ENCODE measurements at places on chromosomes 1 and 21. TPM values are rescaled to one million over a fixed set of nuclear protein-coding genes. Genes with fewer than 3 reads are reported as not detected.
A peak's percentile ranks its signal among the peaks of the same experiment; 100 is the strongest.

GRCh38 chr21:35699361-35699760, 361.0 kb downstream of the SETD4 start:
- DNase-seq, result no peak
- no peak overlapping the region for H3K4me3 ChIP-seq
- no peak overlapping the region for H3K27ac ChIP-seq
- H3K27me3 ChIP-seq, result no peaks in the 10 kb centered on the region

DNA sequence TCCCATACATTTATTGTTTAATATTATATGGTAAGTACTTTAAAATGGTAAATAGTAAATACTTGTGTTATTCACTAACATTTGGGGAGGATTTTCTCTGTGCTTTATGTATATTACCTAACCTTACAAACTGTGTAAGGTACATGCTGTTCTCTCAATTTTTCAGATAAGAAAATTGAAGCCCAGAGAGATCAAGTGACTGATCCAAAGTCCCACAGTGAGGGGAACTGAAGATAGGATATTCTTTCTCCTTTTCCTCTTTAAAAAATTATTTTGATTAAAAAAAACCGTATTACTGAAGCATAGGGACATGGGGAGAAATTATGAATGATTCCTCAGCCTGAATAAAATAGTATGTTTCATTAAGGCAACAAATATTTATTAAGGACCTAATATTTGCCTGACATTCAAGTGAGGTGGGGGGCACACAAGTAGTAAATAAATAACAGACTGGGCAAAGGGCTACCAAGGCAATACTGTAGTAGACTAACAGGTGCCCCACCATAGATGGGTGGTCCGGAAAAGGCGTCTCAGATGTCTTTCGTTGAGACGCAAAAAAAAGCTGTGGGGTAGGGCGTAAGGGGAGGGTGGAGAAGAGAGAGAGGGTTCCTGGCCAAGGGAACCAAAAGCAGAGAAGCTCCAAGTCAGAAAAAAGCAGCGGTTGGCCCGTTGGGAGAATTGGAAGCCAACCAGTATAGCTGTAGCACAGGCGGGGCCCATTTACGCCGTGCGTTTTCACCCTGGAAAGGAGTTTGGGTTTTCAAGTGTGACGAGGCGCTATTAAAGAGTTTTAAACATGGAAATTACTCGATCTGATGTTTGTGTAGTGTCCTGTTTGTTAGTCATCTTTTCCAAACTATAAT, 944 bp upstream of the AGO3 start:
- H3K27me3 ChIP-seq, result no peaks in the 10 kb centered on the region
- peak overlapping the region; percentile 75 for H3K4me3 ChIP-seq
- DNase-seq, result peak; percentile 55
- peak overlapping the region; percentile 99 for H3K27ac ChIP-seq

DNA sequence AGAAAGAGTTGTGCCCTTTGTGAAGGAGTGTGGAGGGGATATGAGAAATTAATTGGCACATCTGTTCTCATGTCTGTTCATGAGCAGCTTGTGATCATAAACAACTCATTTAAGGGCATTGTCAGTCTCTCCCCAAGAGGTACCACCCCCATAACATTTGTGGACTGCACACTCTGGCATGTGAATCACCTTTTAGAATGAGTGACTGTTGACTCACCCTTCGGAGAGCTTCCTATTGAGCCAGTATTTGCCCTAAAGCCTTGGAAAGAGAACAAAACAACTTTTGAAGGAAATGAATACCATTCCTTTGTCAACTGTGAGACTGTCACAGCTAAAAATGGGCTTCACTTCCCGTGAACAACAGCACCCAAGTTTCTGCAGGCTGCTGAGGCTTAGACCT, 27.5 kb upstream of the MYSM1 start:
- no peak overlapping the region for H3K4me3 ChIP-seq
- H3K36me3 ChIP-seq, result no peaks in the 10 kb centered on the region
- no peaks in the 10 kb centered on the region for H3K4me1 ChIP-seq
- H3K27ac ChIP-seq, result no peak overlapping the region

DNA sequence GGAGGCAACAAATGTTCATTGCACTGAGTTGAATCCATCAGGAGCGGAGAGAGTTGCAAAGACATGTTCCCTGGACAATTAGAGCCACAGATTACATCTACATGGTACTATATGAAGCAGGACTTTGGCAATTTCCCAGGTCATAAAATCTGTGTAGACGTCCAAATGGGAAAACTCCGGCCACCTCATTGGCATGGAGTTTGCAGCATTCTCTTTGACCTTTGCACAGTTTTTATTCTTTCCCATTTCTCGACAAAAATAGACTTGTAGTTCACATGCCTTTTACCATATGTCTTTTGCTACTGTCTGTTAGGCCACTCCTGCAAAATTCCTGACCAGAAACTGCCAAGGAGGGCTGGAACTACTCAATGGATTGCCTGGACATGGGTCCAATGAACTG, 48.2 kb downstream of the UBE2T start:
- H3K4me3 ChIP-seq, result no peak overlapping the region
- no peaks in the 10 kb centered on the region for H3K36me3 ChIP-seq
- no peak for DNase-seq

DNA sequence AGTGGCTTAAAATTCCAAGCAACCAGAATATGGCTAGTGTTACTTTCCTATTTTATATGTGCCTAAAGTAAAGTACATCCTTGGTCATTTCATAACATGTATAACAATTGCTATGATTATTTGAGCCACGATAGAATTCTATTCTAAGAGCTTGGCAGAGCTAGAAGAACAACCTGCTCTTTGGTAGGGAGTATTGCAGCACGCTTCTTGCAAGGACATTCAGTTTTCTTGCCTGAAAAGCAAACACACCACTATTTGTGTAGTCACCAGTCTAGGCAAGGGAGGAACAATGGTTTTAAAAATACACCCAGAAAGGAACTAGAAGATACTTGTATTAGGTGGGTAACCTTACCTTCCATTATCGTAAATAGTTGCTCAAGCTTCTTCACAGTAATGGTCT, 51.5 kb downstream of the CNST start:
- no peaks in the 10 kb centered on the region for H3K4me1 ChIP-seq
- no peak overlapping the region for H3K4me3 ChIP-seq
- no peak for DNase-seq
- H3K36me3 ChIP-seq, result no peaks in the 10 kb centered on the region

GRCh38 chr1:201183209-201183608, 7.4 kb upstream of the IGFN1 start:
- no peaks in the 10 kb centered on the region for H3K27me3 ChIP-seq
- peaks cover 13% of the 10 kb centered on the region for H3K4me1 ChIP-seq
- H3K4me3 ChIP-seq, result no peak overlapping the region
- H3K36me3 ChIP-seq, result no peaks in the 10 kb centered on the region
- no peak overlapping the region for H3K27ac ChIP-seq

- H3K4me3 ChIP-seq, result no peak overlapping the region
- no peaks in the 10 kb centered on the region for H3K4me1 ChIP-seq
- no peaks in the 10 kb centered on the region for H3K27me3 ChIP-seq
- no peak overlapping the region for H3K27ac ChIP-seq
Measured at GRCh38 chr1:70567167-70567566, 156.1 kb downstream of the CTH start.

DNA sequence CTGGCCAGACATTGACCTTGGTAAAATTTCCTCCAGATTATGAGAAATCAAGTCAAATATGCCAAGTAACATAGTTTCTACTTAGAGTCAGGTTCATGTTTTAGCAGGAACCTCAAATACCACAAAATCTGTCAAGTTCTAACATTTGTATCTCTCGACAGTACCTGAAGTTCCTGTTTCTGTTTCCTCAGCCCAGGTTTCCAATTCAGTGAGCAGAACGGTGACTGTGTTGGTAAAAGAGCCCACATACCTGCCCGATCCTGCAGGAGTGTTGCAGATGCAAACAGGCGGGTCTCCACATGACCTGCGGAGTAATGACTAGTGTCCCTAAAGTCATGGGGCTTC, 57.9 kb upstream of the LGALS8 start:
- no peaks in the 10 kb centered on the region for H3K36me3 ChIP-seq
- no peak overlapping the region for H3K27ac ChIP-seq
- DNase-seq, result no peak
- no peaks in the 10 kb centered on the region for H3K27me3 ChIP-seq

DNA sequence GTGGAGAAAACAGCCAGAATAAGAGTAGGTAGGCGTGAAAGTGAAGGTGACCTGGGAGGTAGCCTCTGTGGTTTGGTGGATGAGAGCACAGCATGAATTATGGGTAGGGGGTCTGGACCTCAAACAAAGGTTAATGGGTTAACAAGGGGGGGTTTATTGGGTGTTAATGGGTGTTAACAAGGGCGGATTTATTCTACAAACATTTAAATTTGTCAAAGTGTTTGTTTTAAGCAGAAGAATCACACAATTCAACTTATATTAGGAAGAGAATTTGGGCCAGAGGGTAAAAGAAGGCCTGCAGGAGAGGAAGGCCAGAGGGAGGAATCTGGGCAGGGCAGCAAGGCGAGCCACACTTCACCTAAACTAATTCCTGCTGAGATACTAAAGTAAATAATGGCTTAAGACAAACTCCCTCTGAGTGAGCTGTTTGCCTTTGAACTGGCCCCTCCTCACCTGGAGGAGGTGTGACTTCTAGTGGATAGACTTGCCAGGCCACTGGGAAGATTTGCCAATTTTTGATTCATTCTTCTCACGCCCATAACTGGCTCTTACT, 191.7 kb downstream of the GIPC2 start:
- no peak overlapping the region for H3K27ac ChIP-seq
- DNase-seq, result no peak
- no peaks in the 10 kb centered on the region for H3K36me3 ChIP-seq
- H3K4me1 ChIP-seq, result no peaks in the 10 kb centered on the region

The UTP25 gene
- 7.3 TPM for total RNA-seq

The EXTL2 gene
- 63.3 TPM for total RNA-seq

The NEK2 gene
- not detected for total RNA-seq

The AKR7A3 gene
- not detected for total RNA-seq

The CCDC27 gene
- total RNA-seq, result not detected

The JUN gene
- total RNA-seq, result 236 TPM

The METTL18 gene
- 14.7 TPM for total RNA-seq

The KIAA1614 gene
- total RNA-seq, result 17.1 TPM

The CELA3A gene
- total RNA-seq, result not detected

The MIXL1 gene
- not detected for total RNA-seq

The FAM163A gene
- 0.21 TPM for total RNA-seq

The PPIH gene
- 27.5 TPM for total RNA-seq

The PLPPR4 gene
- total RNA-seq, result 1.2 TPM

The PCSK9 gene
- 2.9 TPM for total RNA-seq

The GBP4 gene
- total RNA-seq, result 99.4 TPM

The OR2C3 gene
- total RNA-seq, result not detected

Measured in uterus (tissue), 4 donors.